CD4-positive, alpha-beta T cell treated with Interleukin-1 beta for 1 hour (primary cell): ENCODE measurements at places on chromosomes 12 and 14.

DNA sequence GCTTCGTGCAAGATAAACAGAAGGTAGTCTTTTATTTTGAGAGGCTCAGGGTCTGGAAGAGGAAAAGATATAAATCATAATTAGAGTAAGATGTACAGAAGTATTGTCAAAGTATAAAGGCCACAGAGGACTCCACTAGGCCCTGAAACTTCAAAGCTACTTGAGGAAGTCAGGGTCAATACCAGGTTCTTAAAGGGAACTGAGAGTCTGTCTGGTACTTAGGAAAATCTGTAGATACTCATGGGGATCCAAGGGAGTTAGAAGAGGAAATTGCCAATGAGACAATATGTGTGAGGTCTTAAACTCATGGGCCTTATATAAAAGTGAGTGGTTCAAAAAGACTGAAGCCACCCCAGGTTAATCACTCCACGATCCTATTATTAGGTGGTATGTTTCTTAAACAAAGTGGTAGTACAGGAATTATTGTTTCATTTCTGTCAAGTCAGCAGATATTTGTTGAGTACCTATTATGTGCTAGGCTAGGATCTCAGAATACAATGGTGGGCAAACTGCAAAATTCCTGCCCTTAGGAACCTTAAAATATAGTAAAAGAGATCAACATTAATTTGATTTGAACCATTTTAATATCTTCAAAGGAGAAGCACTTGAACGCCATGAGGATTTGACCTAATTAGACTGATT, 314.6 kb downstream of the ADAMTS20 start:
- no peak for DNase-seq

DNA sequence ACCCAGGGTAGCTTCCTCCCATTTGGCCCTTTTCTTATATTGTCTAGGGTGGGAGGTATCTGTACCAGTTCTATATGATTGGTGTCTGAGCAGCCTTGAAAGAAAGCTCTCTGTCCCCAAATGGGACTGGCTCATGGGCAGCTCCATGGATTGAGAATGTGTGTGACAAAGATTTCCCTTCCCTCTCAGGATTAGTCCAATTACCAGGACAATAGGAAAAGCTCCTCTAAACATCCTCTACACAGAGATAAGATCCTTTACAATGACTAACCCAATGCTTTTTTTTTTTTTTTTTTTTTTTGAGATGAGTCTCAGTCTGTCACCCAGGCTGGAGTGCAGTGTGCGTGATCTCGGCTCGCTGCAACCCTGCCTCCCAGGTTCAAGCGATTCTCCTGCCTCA, 112.1 kb downstream of the SLC35F4 start:
- DNase-seq = no peak

- DNase-seq = no peak
These were observed 28.5 kb upstream of the MYBPC1 start for GRCh38 chr12:101566318-101566717.

DNA sequence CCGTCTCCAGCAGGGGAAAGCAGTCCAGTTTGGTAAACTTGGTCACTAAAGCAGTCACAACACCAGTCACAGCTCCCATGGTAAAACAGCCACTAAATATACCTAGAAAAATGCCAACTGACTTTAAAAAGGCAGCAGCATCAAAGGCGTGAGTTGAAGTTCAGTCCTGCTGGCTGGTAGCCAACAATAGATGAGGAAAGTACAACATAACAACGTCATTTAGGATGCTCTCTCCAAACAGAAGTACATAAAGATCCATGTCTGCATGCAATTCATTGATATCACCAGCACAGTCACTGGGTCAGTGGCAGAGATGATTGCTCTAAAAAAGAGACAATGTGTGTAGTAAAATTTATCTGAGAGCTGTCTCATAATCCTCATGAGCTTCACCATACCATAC, 59.3 kb upstream of the TMPO start:
- no peak for DNase-seq

DNA sequence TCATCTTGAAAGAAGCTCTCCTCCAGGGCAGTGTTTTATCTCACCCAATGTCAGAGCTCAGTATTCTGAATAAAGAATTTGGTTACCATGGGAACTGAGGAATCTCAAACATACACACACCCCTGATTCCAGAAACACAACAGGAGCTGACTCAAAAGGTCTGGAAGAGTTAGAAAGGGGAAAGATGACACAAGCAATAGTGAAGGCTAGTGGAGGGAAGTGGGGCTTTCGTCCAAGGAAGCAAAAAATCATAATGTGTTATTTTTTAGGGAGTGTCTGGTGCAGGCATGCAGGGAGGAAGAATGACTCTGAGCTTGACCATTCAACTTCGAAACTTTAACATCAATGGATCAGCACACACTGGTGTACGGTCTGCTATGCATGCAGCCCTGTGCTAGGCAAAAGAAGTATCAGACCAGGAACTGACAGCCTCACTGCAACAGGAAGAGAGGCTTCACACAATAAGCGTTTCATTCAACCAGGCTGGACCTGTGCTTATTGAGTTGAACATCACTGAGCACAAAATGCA, 20.3 kb downstream of the HEBP1 start:
- no peak for DNase-seq

GRCh38 chr14:100159094-100159864, at the start of gene DEGS2:
TSS of gene DEGS2 (minus strand) at chr14:100159645. CDS start at chr14:100159587, 58 bp downstream.
- peak; percentile 57 for DNase-seq

DNA sequence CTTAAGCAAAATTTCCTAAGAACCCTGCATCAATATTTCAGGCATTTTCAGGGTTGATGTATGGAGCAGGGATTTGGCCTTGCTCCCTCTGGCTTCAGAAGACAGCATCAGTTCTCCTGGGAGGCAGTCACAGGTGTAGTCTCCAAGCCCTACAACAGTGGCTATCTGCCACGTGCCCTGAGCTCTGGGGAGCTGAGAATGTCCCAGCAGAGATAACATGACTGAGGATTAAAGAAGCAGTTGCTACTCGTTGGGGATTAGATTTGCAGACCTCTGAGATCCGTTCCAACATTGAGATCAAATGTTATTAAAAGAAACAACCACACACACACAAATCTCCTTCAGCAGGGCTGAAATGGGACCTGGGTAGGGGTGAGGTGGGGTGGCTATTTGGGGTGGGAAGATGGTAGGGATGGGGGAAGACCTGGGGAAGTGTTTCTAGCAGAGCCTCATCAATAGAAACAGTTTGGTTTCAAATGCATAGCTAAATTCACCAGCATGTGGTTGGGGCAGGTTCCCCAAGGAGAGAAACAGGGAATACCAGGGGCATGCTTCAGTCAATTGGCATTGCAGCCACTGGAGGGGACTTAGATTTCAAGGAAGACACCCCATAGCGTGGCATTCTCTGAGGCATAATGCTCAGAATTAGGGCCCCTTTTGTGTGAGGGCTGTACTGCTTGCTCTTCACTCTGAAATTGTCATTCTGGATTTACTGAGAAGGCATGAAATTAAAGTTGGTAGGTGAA, 15.2 kb upstream of the FAM234B start:
- no peak for DNase-seq

DNA sequence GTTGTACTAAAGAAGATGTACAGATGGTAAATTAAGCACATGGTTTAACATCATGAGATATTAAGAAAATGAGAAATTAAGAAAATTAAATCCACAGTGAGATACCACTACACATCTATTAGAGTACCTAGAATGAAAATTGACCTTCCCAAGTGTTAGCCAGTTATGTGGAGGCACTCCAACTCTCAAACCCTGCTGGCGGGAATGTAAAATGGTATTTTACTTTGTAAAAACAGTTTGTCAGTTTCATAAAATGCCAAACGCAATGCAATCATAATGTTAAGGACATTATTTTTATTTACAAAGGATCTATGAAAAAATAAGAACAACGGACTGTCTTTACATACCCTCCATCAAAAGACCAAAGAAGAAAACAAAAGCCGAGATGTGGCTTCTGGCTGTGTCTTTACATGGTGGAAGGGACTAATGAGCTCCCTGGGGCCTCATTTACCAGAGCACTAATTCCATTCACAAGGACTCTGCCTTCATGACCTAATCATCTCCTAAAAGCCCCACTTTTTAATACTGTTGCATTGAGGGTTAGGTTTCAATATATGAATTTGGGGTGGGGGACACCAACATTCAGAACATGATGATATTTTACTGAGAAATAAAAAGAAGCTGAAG, 1178.7 kb downstream of the AACS start:
- no peak for DNase-seq

GRCh38 chr12:48980953-48981756, 3.0 kb downstream of the WNT1 start:
- peak; percentile 66 for DNase-seq

GRCh38 chr14:96756745-96757144, 40.4 kb upstream of the VRK1 start:
- DNase-seq = no peak

DNA sequence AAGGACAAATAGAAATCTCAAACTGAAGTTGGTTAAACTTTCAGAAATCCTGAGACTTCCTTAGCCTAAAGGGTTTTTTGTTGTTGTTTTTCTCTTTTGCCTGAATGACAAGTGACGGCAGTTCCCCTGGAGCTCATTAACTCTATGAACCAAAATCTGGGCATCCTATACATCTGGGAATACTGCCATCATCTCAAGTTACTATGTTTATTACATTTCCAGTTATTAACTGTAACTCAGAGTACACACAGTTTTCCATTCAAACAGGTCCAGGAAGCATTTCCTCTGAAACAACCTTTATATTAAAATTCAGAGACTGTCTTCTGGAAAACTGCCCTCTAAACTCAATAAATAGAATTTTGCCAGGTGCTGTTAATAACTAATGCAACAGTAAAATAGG, 55.6 kb upstream of the CDKL1 start:
- DNase-seq = no peak

DNA sequence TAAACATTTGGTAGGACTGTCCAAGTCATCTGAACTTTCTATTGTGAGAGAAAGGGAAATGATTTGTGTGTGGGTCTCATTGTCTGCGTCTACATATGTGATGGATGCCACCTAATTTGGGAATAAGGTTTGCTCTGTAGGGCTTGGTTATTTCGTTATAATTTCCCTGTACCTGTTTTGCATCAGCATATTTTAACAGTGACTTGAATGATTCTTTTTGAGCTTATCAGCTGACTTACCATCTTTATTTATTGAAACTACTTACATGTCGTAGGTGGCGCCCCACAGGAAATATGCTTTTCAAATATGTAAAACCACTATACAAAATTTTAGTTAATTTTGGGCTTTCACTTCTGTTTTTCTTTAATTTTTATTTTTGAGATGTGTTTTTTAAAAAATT, 56.5 kb upstream of the BCAT1 start:
- DNase-seq = no peak

- no peak for DNase-seq
These were observed 7.6 kb downstream of the RXYLT1 start for GRCh38 chr12:63787306-63787705.

DNA sequence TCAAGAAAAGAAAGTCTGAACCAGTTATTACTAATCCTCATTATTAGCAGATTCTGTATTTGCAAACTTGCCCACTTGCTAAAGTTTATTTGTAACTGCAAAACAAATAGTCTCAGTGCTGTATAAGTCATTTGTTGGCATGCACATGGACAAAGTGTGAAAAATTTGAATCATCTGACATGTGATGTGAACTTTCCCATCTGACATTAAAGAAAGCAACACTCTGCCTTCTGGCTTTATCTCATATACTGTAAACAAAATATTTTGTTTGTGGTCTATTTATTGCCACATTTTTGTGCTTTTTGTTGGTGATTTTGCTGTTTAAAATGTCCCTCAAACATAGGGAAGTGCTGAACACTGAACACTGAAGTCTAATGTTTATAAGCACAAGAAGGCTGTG, 513.8 kb downstream of the RPL10L start:
- DNase-seq = no peak

DNA sequence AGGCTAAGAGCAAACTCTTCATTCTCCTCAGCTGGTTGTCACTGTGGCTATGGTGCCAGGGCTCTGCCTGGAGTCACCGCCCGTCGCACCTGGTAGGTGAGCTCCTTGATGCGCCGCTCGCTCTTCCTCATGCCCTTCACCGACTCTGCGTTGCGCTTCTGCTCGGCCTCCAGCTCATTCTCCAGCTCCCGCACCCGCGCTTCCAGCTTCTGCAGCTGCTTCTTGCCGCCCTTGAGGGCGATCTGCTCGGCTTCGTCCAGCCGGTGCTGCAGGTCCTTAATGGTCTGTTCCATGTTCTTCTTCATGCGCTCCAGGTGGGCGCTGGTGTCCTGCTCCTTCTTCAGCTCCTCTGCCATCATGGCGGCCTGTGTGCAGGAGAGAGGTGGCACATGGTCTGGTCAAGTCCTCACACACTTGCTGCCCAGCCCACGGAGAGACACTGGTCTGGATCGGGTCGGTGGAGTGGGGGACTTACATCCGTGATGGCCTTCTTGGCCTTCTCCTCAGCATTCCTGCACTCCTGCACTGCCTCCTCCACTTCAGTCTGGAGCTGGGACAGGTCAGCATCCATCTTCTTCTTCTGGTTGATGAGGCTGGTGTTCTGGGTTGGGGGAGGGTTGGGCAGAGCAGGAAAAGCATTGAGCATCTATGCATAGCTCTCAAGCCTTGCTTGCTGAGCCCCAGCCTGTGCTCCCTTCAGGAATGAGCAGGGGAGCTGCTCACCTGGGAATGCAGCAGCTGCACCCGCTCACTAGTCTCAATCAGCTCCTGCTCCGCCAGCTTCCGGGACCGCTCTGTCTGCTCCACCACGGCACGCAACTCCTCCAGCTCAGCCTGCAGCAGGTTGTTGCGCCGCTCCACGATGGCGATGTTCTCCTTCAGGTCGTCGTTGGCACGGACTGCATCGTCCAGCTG, 7.1 kb upstream of the MYH6 start:
- no peak for DNase-seq

DNA sequence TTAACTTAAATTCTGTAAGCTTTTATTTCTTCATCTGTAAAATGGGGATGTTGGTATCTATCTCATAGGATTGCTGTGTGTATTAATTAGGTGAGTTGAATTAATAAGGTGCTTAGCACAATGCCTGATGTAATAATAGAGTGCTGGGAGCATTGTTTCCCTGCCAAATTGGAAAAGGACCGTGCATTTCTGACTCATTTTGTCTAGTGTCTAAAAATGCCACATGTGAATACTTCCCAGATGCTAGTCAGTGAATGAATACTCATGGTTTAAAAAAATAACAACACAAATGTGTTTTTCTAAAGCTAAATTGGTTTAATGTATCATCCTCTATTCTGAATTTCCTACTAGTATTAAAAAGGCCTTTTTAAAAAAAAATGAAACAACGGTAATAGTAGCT, 45.4 kb upstream of the NEDD1 start:
- DNase-seq = no peak

DNA sequence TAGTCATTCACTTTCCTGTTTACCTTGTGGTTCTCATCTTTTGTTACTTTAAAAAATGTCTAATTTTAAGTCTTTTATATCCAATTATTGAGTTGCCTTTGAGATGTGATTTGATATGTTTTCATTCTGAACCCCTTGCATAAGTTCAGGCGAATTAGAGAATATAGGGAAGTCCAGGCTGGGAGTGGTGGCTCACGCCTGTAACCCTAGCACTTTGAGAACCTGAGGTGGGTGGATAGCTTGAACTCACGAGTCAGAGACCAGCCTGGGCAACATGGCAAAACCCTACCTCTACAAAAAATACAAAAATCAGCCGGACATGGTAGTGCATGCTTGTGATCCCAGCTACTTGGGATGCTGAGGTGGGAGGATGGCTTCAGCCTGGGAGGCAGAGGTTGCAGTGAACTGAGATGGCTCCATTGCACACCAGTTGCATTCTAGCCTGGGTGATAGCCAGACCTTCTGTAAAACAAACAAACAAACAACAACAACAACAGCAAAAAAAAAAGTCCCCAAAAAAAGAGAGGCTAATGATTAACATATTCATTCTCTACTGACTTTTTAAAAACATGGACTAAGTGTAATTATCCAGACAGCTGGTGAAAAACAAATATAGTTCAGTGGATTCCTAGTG, 451.1 kb upstream of the RGS6 start:
- no peak for DNase-seq
